ENCODE measurements at places on chromosomes 1 and 21.

- DNase-seq, result no peak
These were observed 713.0 kb downstream of the MRPL39 start for GRCh38 chr21:24894324-24894723.

DNA sequence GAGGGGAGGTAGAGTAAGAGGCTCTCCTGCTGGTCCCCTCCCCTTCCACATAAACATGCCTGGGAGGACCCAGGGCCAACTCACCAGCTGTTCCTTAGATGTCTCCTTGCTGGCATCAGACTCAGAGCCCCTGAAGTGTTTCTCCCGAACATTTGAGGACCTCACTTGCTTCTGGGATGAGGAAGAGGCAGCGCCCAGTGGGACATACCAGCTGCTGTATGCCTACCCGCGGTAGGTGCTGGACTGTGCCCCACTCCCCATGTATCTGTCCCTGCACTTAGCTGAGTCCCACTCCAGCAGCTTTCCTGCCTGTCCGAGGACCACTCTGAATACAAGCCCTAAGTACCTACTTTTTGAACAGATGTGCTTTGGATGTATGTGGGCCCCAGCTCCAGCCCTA lies 383 bp downstream of the MPL start:
- no peak for DNase-seq

DNA sequence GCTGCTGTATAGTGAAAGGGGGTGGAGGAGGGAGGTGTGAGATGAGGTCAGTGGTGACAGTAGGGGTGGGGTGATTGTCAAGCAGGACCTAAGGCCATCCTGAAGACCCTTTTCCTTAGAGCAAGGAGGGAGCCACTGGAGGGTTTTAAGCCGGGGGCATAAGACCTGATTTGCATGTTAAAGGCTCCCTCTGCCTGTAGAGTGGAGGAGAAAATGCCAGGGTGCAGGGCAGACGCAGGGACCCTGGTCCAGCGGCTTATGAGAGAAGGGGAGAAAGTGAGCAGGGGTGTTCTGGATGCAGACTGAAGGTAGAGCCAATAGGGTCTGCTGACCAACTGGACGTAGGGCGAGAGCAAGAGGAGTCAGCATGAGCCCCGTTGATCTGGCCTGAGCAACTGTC lies 154.1 kb downstream of the TRABD2B start:
- DNase-seq, result no peak

DNA sequence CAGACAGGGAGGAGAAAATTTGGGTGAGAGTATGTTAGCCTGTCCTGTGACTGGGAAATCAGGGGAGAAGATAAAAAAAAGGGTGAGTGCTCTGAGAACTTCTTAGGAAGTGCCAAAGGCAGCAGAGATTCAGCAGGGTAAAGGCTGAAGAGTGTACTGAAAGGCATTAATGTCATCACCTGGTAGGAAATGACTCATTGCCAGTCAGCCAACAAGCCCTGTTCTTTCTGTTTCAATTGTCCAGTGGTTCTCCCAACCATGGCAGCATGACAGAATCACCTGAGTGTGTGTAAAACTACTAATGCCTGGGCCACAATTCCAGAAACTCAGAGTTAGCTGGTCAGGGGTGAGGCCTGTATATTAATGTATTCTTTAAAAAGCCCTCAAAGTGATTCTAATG lies 83.5 kb downstream of the INTS7 start:
- DNase-seq, result no peak

DNA sequence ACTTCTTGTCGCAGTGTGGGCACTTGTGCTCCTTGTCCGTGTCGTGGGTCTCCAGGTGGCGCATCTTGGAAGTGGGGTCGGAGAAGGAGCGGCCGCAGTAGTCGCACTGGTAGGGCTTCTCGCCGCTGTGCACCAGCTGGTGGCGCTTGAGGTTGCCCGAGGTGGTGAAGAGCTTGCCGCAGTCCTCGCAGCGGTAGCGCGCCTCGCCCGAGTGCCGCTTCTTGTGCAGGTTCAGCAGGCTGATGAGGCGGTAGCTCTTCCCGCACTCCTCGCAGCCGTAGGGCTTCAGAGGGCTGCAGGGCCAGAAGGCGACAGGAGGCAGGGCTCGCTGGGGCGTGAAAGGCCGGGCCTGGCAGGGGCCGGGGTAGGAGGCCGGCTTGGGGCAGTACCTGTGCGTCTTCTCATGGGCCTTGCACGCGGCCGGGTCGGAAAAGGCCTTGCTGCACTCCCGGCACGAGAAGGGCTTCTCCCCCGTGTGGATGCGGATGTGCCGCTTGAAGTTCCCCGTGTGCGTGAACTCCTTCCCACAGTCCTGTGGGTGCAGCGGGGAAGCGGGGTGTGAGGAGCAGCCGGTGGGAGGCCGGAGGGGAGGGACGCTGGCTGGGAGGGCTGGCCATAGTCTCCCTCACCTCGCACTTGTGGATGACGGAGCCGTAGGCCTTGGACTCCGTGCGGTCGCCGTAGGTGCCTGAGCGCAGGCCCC lies 31.4 kb downstream of the ZBTB17 start:
- no peak for DNase-seq

DNA sequence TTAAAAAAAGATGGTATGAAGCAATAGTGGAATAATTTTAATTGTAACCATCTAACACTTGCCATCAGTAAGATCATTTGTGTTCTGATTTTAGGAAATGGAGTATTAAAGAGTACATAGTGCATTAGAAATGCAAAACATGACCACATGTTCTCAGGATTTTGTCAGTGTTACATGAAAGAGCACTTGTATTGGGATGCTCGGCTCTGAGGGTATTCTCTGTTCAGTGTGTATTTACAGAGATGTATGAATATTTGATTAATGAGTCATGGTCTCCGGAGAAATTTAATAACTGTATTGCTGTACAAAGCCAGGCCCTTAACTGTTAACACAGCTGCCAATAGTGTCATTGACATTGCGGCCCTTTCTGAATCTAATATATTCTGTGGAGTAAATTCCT lies 91.7 kb downstream of the ATG4C start:
- no peak for DNase-seq

GRCh38 chr1:197585809-197586208 lies 189.5 kb downstream of the DENND1B start:
- no peak for DNase-seq

- DNase-seq, result no peak
These were observed 13.9 kb downstream of the UBIAD1 start for GRCh38 chr1:11286735-11287410.

GRCh38 chr1:248593226-248593625 lies 4.3 kb downstream of the OR2T10 start:
- DNase-seq, result no peak

- DNase-seq, result no peak
These were observed 20.1 kb downstream of the KDM1A start for GRCh38 chr1:23039308-23039826.

DNA sequence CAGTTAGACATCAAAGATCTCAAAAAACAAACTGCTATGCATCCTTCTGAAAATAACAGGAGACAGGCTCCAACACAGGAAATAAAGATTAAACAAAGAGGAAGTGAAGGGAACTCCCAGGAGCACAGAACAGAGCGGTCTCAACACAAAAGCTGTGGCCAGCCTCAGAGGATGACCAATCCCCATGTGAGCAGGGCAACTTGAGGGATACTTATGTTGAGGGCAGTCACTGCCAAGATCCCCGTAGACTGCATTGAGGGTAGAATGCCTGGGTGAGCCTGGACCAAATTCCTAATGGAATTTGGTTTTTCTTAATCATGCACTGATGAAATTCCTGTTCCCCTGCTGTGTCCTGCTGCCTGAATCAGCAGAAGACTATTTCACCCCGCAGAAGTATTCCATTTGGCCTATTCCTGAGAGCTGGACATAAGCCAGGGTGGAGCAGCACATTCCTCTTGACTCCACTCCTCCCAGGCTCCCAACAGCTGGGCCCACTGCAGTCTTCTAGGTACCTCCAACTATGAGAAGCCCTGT lies 49.0 kb downstream of the JAK1 start:
- no peak for DNase-seq

DNA sequence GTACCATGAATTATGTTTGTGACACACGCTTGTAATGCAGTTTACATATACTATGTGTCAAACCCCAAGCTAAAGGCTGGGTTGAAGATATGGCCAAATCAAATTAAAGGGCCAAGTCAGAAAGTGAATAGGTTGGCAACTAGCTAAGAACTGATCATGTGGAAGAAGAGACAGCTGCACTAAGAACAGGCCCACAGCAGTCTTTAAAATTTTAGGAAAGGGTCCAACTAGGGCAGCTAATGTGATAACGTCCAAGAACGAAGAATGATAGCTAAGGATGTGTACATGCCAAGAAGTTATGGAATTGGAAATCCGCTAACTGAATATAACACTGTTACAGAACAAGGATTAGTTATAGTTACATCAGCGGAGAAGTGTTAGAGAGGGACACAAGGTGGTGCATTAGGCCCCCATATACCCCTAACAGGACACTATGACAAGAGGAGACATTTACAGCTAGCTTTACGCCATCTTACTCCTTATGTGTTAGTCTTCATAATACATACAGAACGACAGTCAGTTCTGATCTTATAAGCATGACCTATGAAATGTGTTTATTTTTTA lies 6.5 kb upstream of the RNF2 start:
- no peak for DNase-seq

- DNase-seq, result no peak
These were observed 11.3 kb downstream of the CACHD1 start for GRCh38 chr1:64480999-64481772.

DNA sequence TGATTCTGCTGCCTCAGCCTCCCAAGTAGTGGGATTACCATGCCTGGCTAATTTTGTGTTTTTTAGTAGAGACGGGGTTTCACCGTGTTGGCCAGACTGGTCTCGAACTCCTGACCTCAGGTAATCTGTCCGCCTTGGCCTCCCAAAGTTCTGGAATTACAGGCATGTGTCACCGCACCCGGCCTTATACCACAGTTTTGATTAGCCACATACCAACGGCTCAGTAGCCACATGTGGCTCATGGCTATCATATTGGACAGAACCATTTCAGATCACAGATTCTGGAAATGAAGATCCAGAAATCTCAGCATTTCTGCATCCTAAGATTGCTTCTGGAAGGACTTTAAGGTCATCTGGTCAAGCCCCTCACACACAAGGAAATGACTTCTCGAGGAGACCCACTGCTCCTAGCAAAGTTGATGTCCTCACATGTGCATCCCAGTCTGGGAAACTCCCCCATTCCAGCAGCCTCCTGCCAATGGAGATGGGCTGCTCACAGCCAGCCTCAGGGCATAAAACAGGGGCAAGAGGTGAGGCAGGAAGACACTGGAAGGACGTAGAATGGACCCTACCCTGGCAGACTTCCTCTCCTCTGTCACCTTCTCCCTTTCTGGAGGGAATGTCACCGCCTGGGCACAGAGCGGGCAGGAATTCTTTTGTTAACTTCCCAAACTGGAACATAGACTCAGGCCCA lies 17.5 kb upstream of the CITED4 start:
- no peak for DNase-seq

- DNase-seq, result no peak
These were observed 315.3 kb downstream of the TPR start for GRCh38 chr1:186059752-186060151.

DNA sequence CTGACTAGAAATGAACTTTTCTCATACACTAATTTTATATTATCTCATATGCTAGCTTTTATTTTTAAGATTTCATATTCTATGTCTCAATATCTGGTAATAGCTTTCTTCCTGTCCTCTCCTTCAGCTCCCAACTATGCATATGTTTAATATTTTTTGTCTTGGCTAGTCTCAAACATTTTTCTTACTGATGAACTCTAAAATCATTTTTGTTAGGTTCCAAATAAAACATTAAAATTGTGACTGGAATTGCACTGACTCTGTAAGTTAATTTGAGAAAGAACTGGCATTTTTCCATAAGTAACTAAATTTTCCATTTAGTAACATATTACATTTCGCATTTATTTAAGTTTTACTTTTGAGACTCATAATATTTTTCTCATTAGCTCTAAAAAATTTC lies 368.5 kb upstream of the DPYD start:
- DNase-seq, result no peak

DNA sequence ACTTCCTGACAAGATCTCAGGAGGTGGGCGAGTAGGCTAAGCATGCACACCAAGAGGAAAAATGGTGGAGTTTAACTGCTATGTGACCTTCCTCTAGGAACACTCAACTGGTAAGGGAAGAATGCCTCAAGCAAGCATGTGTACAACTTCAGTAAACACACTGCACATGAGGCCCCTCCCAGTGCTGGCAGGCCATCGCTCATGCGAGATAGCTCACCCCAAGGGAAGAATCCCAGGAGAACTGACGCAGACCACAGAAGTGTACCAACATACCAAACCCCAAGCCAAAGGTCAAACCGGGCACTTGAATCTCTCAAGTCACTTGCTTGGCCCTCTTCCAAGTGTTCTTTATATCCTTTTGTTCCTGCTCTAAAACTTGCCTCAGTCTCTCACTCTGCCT lies 40.5 kb upstream of the GALNT2 start:
- DNase-seq, result no peak

DNA sequence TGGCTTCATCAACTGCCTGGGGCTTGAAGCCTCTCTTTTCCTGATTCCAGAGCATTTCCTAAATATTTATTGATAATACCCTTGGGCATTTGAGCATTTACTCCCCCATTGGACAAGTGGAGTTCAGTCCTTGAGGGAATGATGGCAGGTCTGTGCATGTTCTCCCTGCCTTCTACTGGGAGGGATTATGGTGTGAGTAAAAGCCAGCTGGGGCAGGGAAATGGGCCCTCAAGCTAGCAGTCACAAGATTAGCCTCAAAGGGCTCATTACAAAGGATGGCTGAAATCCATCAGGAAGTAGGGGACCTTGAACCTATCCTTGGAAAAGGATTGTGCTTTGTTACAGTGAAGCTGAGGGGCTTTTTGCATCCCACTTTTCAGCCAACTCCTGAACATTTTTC lies 24.2 kb upstream of the OSBPL9 start:
- no peak for DNase-seq

- no peak for DNase-seq
These were observed 3.5 kb downstream of the MFAP2 start for GRCh38 chr1:16976966-16977365.

DNA sequence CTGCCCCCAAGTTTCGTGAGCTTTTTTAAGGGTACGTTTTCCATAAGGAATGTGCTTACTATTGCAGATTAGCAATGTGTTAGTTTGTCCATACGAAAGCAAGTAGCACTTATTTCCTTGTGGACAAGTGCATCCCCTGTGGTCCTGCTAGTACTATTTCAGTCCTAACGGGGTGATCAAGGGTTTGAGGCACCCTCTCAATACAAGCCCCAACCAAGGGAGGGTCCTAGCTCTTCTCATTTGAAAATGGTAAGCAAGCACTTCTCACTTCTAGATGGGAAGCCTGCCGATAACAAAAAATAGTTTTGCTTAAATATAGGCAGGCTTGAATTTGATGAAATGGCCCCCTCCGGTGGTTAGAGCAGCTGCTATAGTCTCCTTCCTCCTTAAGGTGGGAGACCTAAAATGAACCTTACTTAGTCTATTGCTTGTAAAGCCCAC lies 64.0 kb upstream of the HMCN1 start:
- peak; percentile 48 for DNase-seq

GRCh38 chr1:33696962-33697361 lies 166.9 kb upstream of the HMGB4 start:
- DNase-seq, result no peak

- DNase-seq, result peak; percentile 76
These were observed 19.9 kb upstream of the PPP1R15B start for GRCh38 chr1:204431310-204432184.

- no peak for DNase-seq
These were observed 26.5 kb downstream of the RIPPLY3 start for GRCh38 chr21:37032877-37033471.

Data from head of caudate nucleus (tissue), 42 donors.